IgD-negative memory B cell (primary cell): ENCODE measurements at places on chromosomes 6 and 20. TPM values are rescaled to one million over a fixed set of nuclear protein-coding genes. Genes with fewer than 3 reads are reported as not detected.

LINC00237 gene
- polyA plus RNA-seq: not detected

KDM1B gene
- polyA plus RNA-seq: 2.3 TPM

IFT52 gene
- 31.3 TPM for polyA plus RNA-seq

HLA-G gene
- polyA plus RNA-seq: 3.5 TPM
